Cortex of kidney (tissue), 1 donor: ENCODE measurements at places on chromosomes 7 and 10.

DNA sequence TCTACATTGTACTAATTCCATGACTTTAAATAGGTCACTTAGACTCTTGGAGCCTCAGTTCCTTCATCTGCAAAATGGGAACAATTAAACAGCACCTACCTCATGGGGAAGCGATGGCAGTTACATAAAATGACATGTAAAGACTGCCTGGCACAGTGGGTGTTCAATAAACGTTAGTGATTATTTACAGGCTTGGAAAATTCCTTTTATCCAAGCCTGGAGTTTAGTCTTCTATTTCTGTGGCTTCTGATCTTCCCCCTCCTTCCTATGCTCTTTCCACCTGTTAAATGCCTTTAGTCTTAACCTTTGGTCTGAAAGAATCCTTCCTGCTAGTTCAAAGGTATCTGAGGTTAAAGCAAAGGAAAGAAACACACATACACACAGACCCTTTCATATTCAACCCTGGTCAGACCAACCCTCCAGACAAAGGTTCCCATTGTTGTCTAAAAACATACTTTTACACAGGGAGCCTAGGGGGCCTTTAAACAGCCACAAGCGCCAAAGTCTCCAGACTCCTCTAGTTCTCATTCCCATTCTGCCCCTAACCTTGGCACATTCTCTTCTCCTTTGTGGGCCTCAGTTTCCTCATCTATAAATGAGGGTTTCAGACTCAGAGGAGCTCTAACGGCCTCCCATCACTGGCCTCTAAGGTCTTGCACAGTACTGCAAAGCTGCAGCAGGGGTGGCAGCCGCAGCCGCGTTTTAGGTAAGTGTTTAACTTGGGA lies 21.4 kb downstream of the SORBS1 start:
- no peak for DNase-seq

DNA sequence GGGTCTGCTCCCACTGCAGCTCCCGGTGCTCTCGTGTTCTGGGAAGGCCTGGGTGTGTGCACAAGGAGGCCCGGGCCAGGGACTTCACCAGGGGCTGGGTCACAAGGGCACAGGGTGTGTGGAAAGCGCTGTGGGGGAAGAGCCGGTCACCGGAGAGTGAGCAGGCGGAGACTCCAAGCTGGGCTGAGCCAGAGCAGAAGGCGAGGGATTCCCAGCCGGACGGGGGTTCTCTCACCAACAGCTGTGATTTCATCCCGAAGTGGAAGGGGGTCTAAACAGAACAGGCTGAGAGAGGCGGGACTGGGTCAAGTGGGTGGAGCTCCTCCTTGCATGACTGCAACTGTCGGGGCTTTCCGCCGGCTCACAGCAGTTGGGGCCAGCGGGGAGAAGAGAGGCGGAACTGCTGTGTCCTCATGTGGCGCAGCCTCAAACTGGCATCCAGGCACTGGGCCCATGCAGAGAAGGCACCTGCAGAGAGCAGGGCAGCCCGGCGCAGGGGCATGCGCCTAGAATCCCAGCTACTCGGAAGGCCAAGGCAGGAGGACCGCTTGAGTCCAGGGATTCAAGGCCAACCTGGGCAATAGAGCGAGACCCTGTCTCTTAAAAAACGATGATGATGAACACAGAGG lies 7.6 kb upstream of the ORAI2 start:
- DNase-seq = no peak

GRCh38 chr7:100093498-100093897 lies 4.7 kb downstream of the COPS6 start:
- no peak for DNase-seq

DNA sequence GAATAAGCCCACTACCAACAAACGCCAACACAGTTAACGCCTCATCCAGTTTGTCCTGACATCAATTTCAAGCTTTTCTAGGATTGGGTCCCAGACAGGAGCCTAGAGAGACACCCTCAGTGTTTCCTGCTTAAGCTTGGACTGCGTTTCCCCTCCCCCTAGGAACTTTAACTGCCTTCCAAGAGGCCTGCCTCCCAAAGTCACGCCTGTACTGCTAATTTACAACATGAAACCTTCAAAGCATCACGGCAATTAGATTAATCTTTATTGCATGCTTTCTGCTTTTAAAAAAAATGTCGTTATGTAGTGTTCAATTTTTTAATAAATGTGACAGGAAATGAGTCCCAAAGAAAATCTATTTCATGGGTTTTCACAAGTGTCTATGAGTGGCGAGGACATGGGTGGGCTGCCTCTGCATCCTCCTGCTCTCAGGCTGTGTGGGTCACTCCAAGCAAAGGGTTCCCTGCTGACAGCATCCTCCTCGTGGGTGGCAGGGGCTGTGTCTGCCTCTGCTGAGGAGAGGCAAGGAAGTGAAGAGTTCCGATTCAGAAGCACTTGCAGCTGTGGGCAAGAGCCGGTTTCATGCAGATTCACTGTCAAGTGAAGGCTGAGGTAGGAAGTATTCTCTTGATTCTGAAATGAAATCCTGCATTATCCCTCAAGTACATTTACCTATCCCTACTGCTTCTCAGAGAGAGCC lies 193.0 kb upstream of the KMT2E start:
- no peak for DNase-seq

GRCh38 chr7:151432658-151433521 lies 7.1 kb downstream of the CRYGN start:
- no peak for DNase-seq

- no peak for DNase-seq
Observed at GRCh38 chr10:133007360-133007858, 65.0 kb upstream of the CFAP46 start.

- DNase-seq = no peak
Observed at GRCh38 chr10:133271521-133272300, 5.0 kb downstream of the ADAM8 start.

DNA sequence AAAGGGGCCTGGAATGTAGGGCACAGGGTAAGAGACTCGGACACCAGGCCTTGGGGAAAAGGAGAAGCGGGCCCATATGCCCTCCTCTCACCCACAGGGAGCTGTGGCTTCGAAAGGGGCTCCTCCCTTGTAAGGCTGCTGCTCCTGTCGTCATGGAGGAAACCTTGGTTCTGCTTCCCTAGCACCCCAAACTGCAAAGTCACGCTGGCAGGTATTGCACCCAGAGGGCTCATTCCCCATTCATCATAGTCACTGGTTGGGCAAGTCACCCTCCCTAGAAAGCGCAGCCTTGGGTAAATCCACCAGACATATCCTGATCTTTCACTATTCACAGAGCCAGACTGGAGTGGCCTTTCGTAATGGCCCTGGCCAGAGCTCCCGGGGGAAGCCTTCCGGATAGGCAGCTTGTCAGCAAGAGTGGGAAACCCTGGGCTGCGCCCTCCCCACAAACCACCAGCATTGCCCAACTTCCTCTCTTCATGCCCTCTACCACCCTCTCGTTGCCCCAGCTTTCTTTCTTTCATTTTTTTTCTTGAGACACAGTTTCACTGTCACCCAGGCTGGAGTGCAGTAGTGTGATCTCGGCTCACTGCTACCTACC lies 121.0 kb downstream of the HIP1 start:
- DNase-seq = no peak

GRCh38 chr7:81297317-81297716 lies 378.5 kb upstream of the SEMA3C start:
- DNase-seq = no peak

GRCh38 chr7:45268013-45268412 lies 110.4 kb downstream of the RAMP3 start:
- DNase-seq = no peak

DNA sequence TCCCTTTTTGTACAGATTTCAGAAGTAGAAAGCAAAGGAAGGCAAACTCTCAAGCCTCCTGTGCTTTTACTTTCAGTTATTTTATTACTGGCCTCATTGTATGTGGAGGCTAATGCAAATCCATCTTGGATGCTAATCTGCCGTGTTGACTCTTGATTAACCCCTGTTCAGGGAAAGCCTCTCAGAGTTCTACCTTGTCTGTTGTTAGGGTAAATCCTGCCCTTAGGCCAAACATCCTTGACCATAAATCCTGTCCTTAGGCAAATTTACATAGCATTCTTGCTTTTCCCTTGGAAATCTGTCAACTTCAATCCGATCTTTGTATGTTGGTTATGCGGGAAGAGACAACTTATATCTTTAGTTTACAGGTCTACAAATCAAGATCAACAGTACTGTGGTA lies 709.9 kb upstream of the LRRTM3 start:
- no peak for DNase-seq

DNA sequence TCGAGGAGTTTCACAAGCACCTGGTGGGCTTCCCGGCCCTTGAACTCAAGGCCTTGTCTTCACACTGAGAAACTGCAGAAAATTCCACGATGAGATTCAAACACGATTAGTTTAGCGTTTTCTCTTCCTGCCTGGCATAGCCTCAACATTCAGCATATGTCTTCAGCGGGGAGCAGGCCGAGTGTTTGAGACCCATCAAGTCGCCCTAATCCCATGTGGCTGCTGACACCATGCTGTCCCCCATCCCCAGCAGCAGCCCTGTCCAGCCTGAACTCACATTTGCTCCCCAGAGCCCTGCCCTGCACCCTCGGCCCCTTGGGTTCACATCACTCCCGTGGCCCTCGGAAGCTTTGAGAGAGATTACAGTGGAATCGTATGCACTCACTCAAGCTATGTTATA lies 35.3 kb upstream of the RBM33 start:
- no peak for DNase-seq

DNA sequence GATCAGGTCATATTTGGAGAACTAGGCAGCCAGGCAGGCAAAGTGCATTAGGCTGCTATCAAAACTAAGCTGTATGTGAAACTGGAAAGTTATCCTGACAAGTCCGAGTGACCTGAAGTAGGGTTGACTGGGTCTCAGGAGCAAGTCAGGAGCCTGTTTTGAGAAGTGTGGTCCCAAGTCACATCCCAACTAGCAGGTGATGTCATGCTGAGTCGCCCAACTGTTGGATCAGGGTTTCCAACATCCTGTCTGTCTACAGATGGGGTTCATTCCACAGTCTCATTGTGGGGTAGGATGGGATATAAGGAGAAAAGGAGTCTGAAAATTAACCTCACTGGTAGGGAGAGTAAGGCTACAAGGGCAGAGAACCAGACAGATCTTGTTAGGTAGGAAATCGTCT lies 27.0 kb downstream of the SLC26A4 start:
- DNase-seq = no peak

DNA sequence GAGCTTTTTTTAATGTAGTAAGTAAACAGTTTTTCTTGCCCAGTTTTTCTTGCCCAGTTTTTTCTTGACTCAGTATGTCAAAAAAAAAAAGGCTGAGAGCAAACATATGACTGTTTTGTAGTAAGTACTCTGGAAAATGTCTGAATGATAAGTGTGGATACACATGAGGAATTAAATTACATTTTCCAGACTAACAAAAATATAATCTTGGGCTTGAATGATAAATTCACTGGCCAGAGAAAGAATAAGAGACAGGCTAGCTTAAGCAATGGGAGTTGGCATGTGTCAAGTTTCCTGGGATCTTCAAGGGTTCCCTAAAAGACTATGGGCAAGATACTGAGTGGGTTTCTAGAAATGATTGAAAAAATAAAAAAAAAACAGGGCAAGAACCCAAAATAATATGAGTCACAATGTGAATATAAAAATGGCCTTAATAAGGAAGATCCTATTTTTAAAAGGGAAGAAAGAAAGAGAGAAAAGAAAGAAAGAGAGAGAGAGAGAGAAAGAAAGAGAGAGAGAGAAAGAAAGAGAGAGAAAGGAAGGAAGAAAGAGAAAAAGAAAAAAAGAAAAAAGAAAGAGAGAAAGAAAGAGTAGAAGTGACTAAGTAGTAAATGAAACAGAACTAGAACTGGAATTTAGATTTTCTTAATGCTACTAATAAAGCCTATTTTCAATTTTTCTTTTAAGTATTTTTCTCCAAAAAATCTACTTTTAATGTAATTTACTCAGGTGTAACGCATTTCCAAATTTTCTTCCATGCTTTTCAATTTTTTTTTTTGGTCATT lies 60.2 kb downstream of the TFPI2 start:
- DNase-seq = no peak

DNA sequence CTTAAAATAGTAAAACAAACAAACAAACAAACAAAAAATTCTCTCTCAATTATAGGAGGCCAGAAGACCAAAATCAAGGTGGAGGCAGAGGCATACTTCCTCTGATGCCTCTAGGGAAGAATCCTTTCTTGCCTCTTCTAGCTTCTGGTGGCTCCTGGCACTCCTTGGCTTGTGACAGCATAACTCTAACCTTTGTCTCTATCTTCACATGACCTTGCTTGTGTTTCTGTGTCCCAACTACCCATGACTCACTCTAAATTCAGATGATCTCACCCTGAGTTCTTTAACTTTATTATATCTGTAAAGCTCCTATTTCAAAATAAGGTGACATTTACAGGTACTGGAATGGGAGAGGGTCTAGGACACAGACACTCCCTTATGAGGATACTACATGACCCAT lies 88.3 kb upstream of the ANTXRL start:
- DNase-seq = no peak

DNA sequence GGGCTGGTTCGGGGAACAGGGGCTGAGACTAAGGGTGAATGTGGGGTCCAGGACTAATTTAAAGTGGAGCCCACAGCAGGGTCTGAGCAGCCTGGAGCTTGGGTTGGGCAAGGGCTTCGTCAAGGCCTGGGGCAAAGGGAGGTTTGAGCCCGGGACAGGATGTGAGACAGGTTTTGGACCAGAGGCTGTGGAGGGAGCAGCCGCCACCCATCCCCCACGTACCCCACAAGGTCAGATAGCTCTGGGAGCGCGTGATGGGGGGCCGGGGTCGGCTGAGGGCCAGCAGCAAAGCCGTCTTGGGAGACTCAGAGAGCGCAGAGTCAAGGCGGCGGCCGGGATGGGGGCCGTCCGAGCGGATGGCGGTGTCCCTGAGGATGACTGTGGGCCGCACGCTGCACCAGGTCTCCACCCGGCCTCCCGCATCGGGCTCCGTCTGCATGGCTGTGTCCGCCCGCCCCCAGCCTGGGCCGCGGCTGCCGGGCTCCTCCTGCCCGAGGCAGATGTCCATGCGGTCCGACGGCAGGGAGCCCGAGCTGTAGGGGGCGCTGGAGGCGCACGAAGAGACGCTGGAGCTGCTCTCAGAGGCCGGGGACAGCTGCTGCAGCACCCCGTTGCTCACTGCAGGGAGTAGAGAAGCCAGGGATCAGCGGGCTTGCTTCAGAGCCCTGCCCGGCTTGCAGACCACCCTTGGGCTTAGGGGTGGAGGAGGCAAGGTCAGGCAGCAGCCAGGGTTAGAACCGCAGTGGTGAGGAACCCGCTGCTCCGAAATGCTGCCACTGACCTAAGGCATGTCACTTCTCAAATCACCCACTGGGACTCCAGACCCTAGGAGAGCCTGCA lies 12.1 kb downstream of the PDZD7 start:
- no peak for DNase-seq

GRCh38 chr10:98264378-98265065 lies 3.5 kb downstream of the LOXL4 start:
- no peak for DNase-seq

GRCh38 chr10:49331431-49331830 lies 32.5 kb downstream of the C10orf71 start:
- DNase-seq = no peak

DNA sequence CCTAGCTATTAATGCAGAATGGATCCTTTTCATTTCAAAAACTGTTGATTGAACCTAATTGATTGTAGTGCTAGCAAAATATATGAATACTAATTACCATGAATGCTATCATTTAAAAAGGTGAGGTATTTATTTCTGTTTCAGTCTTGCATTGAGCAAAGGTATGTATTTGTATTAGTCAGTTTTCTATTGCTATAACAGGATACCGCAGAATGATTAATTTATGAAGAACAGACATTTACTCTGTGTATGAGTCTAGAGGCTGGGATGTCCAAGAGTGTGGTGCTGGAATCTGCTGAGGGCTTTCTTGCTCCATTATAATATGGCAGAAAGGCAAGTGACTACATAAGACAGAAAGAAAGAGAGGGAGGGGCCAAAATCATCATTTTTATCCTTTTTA lies 199.2 kb downstream of the KIF20B start:
- DNase-seq = no peak
